ENCODE measurements at places on chromosomes 7 and 10.

DNA sequence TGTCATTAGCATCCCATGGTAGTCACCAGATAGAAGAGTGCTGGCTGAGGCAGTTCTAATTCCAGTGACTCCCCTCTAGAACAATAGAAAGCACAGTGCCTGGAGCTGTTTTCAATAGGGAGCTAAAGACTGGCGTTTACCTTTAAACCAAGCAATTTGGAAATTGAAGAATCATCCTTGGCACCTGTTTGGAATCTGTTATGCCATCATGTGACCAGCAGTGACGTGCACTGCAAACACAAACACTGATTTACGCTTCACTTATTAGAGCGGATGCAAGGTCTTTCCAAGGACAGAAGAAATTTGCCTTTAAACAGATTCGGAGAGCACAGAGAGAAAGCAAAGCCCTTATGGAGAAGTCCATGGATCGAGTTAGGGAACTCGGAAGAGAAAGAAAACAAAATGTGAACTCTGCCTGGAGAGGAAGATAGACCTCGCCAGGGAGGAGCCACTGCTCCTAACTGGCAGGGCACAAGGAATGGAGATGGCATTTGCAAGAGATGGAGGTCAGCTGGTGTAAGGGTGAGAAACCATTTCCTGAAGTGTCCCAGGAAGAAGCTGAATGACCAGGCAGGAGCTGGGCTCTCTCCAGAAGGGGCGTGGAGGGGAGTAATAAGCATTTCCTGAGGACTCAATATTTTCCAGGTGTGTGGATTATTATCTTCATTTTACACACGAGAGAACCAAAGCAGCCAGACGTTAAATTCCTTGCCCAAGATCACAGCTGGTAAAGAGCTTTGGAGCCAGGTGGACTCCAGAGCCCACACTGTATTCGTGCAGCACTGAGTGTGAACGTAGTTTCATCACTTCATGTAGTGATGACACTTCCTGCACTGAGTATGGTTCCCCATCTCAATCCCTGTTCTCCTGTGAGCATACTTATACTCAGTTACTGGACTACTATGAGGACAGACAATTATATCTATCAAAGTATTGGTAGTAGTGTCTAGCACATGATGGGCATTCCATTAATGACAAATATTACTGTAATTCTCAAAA, 97.7 kb downstream of the CUBN start:
- no peak for DNase-seq

GRCh38 chr10:3763035-3763456, 22.0 kb downstream of the KLF6 start:
- no peak for DNase-seq

GRCh38 chr10:96512524-96513304, 1.0 kb downstream of the TLL2 start:
- DNase-seq = no peak

- no peak for DNase-seq
These were observed 72.1 kb downstream of the PTPRE start for GRCh38 chr10:127979045-127979444.

All from thymus (tissue), 14 donors.